ENCODE measurements at places on chromosomes 11 and 22. TPM values are rescaled to one million over a fixed set of nuclear protein-coding genes. Genes with fewer than 3 reads are reported as not detected.

The SHISAL1 gene
- under 0.01 TPM for total RNA-seq

The BANF1 gene
- total RNA-seq: 20.4 TPM

The OR10A2 gene
- not detected for total RNA-seq

The CHCHD10 gene
- total RNA-seq: 15.2 TPM

The PLAAT4 gene
- total RNA-seq: 7.0 TPM

The NEU3 gene
- 7.2 TPM for total RNA-seq

The HORMAD2 gene
- total RNA-seq: not detected

The HEPHL1 gene
- not detected for total RNA-seq

The HBD gene
- not detected for total RNA-seq

DNA sequence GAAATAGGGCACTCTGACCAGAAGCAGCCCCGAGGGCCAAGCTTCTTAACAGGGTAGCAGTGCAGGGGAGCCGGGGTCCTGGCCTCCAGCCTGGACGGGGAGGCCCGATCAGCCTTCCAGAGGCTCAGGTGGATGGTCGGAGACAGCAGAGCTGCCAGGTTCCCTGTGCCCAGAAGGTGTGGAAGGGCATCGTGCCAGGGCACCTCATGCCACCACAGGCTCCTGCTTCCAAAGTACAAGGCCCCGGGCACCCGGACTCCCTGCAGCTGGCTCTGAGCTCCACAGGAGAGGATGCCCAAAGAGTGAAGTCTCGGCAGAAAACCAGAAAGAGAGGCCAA, 14.3 kb downstream of the EHD1 start:
- DNase-seq: no peak

DNA sequence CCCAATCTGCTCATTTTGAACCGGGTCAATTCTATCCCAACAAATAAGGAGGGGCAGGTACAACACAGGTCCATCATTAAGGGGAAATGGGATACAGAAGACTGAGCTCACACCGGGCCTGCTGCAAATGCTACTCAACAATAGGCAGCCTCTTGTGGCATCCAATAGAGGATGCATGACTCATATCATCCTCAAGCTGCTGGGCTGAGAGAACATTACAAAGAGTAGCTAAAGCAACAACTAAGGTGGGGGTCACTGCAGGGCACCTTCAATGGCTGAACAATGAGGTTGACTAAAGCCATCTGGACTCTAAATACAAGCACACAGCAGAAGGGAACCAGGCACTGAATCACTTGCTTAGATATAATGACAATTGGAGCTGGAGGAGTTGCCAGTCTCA, 130.1 kb upstream of the SYN3 start:
- peak; percentile 5 for DNase-seq

DNA sequence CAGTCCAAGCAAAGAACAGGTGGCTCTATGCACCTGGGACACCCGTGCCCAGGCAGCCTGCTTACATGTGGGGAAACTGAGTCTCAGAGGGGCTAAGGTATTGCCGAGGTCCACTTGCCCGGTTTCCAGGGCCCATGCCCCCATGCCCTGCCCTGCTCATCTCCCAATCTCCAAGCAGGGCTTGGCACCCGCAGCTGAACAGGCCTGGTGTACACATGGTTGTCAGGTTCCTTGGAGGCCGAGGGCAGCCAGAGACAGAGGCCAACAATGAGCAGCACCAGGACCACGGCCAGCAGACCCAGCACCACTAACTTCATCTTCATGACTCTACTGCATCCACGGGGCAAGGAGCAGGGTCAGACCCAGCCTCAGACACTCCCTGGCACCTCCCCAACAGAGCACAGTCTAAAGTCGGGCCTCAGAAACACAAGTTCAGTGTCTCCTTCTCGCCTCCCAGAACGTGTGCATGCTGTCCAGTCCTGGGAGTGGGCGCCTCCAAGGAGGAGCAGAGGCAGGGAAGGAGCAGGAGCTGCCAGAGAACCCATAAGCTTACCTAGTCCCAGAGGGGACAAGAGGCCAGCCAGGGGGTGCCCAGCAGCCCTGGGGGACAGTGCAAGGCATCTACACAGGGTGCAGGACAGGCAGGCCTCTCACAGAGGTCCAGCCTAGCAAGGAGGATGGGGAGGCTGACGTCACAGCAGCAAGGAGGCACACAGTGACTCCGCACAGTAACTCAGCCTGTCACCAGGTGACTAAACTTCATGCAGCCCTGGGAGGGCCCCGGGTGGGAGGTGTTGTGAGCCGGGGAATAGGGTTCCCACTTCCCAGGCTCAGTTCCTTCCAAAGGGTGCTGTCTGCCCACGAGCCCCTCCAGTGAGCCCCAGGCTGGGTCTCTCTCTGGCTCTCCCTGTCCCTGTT, 20.2 kb upstream of the RGL4 start:
- DNase-seq: no peak

GRCh38 chr22:31829505-31829904, 75.7 kb downstream of the DEPDC5 start:
- DNase-seq: peak; percentile 88

DNA sequence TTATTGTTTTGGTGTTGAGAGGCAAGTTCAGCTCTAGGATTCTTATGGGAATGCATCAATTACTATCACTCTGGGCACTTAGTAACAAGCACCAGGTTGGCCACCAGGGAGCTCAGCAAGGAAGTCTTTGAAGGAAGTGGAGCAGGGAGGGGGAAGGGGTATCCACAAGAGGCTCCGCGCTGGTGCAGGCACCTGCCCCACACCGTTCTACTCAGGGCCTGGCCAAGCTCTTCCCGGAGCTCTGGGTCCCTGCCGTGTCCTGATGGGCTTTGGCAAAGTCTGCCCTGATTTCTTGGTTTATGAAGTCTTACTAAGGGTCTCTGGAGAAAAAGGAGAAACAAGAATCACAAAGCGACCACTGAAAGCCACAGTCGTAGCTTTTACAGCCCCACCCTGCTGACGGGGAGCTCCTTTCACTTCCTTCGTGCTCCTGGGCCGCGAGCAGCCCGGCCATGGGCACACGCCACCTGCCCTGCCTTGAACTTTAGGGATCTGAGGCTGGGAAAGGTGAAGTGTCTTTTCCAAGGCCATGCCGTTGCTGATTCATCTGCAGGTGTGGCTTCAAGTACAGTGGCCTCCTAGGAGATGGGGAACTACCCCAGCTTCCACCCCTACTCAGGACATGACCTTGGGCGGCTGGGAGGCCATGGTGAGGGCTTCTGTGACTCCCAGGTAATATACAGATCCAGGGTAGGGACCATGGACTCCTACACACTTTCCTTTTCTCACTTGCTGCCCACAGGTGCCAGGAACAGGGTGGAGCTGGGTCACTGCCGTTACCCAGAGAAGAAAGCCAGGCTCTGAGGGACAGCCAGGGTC, 15.9 kb upstream of the LRRC32 start:
- no peak for DNase-seq

GRCh38 chr22:47297261-47298016, 535.0 kb downstream of the TBC1D22A start:
- no peak for DNase-seq

DNA sequence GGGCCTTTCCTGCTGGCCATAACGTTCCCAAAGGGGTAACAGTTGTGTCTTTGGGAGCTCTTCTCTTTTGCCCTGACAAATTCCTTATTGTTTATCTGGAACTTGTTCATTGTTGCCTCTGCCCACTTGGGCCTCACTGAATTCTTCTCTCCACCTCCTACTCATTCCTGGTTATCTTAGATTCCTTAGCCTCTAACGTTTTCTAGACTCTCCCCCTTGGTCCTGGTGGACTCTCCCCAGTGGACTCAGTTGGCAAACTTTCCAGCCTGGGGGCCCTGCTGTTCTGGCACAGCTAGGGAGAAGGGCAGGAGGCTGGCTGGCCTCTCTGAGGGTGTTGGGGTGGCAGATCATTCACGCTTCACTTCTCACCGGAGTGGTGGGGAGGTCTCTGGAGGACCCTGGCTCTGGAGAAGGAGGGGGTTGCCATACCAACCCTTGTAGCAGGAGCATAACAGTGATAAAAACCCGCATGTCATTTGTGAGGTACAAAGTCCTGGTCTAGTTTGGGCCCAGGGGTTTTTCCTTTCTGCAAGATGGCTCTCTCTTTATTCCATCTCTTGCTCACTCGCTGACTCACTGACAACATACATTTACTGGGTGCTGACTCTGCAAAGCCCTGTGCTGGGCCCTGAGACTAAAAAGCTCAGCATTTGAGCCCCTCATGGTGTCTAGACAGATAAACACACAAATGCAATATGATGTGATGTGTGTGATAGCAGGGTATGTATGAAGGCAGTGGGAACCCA, 39.7 kb downstream of the YWHAH start:
- no peak for DNase-seq

- DNase-seq: no peak
These were observed 7.3 kb downstream of the HEPHL1 start for GRCh38 chr11:94028436-94028835.

- no peak for DNase-seq
These were observed 81.4 kb upstream of the GRIK4 start for GRCh38 chr11:120430146-120430545.

DNA sequence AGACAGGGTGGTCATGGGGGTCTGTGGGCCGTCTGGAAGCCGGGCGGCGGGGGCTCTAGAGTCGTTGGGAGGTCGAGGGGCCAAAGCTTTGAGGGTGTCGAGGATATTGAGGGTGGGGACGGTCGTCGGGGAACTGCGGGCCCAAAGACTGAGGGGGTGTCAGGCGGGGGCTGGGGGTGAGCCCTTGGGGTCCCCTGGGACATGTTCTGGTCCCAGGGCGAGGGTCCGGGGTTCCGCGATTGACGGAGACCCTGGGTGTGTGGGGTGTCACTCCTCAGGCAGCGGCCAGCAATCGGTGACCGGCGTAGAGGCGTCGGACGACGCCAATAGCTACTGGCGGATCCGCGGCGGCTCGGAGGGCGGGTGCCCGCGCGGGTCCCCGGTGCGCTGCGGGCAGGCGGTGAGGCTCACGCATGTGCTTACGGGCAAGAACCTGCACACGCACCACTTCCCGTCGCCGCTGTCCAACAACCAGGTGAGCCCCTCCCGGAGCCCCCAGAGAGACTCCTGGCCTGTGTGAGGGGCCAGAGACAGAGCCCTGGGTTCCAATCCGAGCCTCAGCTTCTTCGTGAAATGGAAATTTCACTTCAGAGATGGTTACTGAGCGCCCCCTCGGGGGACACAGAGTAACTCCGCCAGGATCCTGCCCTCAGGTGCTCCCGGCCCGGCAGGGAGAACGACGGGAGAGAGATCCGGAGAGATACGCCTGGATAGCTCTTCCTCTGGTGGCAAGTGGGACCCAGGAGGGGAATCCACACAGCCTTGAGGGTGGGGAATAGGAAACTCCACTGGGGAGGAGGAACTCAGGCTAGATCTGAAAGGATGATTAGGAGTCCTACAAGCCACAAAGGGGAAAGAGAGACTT, 714 bp downstream of the SDF2L1 start:
- DNase-seq: peak; percentile 75

GRCh38 chr22:30116362-30117117, 36.3 kb downstream of the HORMAD2 start:
- DNase-seq: no peak

DNA sequence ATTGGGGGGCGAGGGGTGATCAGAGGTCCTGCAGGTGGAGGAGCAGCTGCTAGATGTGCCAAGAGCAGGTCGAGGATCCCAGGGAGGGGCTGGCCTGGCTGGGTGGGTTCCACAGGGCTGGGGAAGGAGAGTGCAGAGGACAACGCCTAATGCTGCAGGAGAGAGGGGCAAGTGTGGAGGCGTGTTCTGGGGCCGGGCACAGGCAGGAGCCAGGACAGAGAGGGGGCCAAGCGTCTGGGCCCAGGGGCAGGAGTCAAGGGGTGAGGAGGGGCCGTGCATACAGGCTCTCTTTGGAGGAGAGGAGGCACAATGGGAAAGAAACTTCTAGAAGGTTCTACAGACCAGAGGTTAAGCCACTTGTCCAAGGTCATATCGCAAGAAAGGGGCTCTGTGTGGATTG, 26.7 kb upstream of the FGF19 start:
- no peak for DNase-seq

GRCh38 chr11:59283825-59284772, 71.4 kb upstream of the MPEG1 start:
- peak; percentile 65 for DNase-seq
